ENCODE measurements at places on chromosomes 2 and 18.

GRCh38 chr2:124810132-124810531 is 785.0 kb downstream of the CNTNAP5 start:
- H3K27ac ChIP-seq: no peak overlapping the region
- DNase-seq: peak; percentile 9
- H3K4me3 ChIP-seq: no peak overlapping the region

GRCh38 chr2:56540916-56541315 is 357.1 kb downstream of the CCDC85A start:
- no peak overlapping the region for H3K4me3 ChIP-seq
- H3K27ac ChIP-seq: no peak overlapping the region
- H3K36me3 ChIP-seq: no peaks in the 10 kb centered on the region

GRCh38 chr2:151664520-151664919 is 69.8 kb downstream of the NEB start:
- H3K4me1 ChIP-seq: no peaks in the 10 kb centered on the region
- H3K27me3 ChIP-seq: no peaks in the 10 kb centered on the region
- no peak for DNase-seq
- no peaks in the 10 kb centered on the region for H3K36me3 ChIP-seq

GRCh38 chr2:115678129-115678528 is 1235.7 kb downstream of the DPP10 start:
- H3K36me3 ChIP-seq: no peaks in the 10 kb centered on the region
- no peaks in the 10 kb centered on the region for H3K27me3 ChIP-seq
- H3K4me1 ChIP-seq: no peaks in the 10 kb centered on the region
- no peak overlapping the region for H3K27ac ChIP-seq

DNA sequence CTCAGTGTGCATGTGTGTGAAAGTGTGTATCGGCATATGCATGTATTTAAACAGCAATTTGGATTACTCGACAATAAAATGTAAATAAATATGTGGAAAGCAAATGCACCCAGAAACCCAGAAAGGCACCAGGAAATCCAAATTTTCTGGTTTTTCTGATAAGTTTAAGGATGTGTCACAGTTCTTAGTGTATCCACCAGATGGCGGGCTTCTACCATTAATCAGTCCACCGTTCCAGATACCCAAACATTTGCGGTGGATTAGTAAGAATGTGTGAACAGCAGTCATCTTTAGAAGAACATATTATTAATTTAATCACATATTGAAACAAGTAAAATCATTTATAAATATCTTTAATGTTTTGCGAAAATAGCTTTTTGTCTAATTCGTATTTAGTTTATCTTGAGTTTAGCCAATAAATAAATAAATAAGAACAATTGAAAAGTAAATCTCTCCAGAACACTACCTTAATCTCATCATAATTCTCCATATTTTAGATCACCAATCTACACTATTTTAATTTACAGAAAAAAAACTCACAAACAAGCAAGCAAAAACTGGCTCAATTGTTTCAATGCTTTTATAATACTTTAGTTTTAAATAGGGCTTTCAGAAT is 298.9 kb downstream of the DSEL start:
- no peaks in the 10 kb centered on the region for H3K27me3 ChIP-seq
- H3K27ac ChIP-seq: no peak overlapping the region
- DNase-seq: peak; percentile 49

DNA sequence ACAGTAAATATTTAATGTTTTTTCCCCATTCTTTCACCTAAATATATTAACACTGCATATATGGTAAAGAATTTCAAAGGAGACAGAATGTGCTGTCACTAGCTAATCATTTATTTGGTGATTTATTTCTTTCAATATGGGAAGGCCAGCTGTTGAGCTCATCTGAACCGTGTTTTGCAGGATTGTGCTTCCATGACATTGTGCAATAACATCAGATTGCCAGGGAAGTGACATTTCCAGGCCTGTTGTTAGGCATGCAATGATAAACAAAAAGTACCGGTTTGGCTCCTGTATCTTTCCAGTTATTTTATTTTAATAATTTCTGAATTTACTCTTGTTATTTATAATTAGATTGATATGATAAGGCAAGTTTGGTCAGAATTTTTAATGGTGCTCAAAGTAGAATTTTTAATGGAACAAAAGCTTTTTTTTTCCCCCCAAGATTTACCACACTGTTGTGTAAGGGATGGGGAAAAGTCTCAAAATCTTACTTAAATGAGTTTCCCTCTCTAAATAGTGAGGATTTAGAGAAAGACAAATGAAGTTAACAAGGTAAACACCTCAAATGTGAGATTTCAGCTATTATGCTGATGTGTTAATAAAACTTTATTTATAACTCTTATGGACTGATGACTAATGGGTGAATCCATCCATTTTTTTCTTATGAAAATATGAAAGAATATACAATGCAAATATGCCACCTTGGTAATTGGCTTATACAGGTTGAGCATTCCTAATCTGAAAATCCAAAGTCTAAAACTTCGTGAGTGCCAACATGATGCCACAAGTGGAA is 52.7 kb downstream of the MALT1 start:
- no peaks in the 10 kb centered on the region for H3K4me1 ChIP-seq
- H3K36me3 ChIP-seq: peaks cover 3% of the 10 kb centered on the region
- no peak overlapping the region for H3K27ac ChIP-seq

DNA sequence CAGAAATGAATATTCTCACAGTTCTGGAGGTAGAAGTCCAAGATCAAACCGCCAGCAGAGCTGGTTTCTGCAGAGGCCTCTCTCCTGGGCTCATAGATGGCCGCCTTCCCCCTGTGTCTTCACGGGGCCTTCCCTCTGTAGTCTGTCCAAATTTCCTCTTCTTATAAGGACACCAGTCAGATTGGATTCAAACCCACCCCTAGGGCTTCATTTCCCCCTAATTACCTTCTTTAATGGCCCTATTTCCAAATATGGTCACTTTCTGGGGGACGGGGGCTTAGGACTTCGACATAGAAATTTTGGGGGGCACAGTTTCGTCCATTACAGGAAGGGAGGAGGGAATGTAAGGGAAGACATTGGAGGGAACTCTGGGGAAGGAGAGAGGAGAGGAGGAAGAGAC is 132.6 kb downstream of the DDX1 start:
- no peak for DNase-seq
- H3K4me1 ChIP-seq: no peaks in the 10 kb centered on the region
- no peak overlapping the region for H3K27ac ChIP-seq
- H3K4me3 ChIP-seq: no peak overlapping the region

GRCh38 chr2:238095143-238095542 is 5.0 kb upstream of the ESPNL start:
- H3K27me3 ChIP-seq: no peaks in the 10 kb centered on the region
- no peak overlapping the region for H3K27ac ChIP-seq
- DNase-seq: no peak
- H3K36me3 ChIP-seq: no peaks in the 10 kb centered on the region
- H3K4me1 ChIP-seq: no peaks in the 10 kb centered on the region
- H3K4me3 ChIP-seq: no peak overlapping the region

GRCh38 chr2:26477911-26478253 is at the start of gene OTOF:
OTOF (minus strand) TSS chr2:26478124.
- no peaks in the 10 kb centered on the region for H3K36me3 ChIP-seq
- no peak for DNase-seq
- no peaks in the 10 kb centered on the region for H3K4me1 ChIP-seq
- no peak within 1 kb of the TSS for H3K4me3 ChIP-seq
- no peak within 1 kb of the TSS for H3K27ac ChIP-seq

GRCh38 chr2:230485801-230486341 is 69.9 kb downstream of the SP100 start:
- no peak for DNase-seq
- H3K27me3 ChIP-seq: no peaks in the 10 kb centered on the region

- H3K4me3 ChIP-seq: no peak overlapping the region
- H3K27me3 ChIP-seq: no peaks in the 10 kb centered on the region
- no peaks in the 10 kb centered on the region for H3K4me1 ChIP-seq
- H3K36me3 ChIP-seq: no peaks in the 10 kb centered on the region
- DNase-seq: no peak
- H3K27ac ChIP-seq: no peak overlapping the region
These were observed 24.9 kb downstream of the HJURP start for GRCh38 chr2:233829193-233830110.

DNA sequence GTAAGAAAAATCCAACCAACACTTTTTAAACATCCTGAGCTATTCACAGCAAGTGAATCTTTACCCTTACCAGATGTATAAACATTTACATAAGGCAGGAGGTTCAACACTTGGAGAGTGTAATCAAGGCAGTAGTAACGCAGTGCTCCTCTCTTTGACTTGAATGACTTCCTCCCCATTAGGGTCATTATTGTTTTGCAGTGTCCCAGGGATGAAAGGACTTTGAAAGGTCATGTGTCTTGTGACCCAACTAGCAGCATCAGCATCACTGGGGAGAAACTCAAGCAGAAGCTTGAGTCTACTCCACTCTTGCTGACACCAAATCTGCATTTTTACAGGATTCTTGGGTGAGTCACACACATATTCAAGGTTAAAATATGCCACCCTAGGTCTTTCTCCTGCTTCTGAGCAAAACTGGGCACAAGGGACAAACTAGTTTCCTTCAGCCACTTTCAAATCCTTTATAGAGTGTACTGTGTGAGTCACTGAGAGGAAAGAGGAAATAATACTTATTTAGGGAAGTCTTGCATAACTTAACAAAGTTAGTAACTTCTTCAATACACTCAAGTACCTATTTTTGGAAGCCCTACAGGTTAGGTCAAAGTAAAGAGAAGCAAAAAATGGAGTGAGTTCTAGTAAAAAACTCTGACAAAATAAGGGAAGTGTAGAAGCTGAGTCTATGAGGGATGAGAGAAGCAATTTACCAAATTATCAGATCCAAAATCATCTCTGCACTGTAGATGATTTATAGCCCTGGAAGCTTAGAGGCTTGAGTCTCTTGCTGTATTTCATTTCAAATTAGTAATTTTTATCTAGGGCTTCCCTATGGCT is 51.0 kb upstream of the EML4 start:
- H3K36me3 ChIP-seq: no peaks in the 10 kb centered on the region
- H3K4me3 ChIP-seq: peak overlapping the region; percentile 25
- H3K4me1 ChIP-seq: peaks cover 44% of the 10 kb centered on the region
- H3K27me3 ChIP-seq: no peaks in the 10 kb centered on the region

DNA sequence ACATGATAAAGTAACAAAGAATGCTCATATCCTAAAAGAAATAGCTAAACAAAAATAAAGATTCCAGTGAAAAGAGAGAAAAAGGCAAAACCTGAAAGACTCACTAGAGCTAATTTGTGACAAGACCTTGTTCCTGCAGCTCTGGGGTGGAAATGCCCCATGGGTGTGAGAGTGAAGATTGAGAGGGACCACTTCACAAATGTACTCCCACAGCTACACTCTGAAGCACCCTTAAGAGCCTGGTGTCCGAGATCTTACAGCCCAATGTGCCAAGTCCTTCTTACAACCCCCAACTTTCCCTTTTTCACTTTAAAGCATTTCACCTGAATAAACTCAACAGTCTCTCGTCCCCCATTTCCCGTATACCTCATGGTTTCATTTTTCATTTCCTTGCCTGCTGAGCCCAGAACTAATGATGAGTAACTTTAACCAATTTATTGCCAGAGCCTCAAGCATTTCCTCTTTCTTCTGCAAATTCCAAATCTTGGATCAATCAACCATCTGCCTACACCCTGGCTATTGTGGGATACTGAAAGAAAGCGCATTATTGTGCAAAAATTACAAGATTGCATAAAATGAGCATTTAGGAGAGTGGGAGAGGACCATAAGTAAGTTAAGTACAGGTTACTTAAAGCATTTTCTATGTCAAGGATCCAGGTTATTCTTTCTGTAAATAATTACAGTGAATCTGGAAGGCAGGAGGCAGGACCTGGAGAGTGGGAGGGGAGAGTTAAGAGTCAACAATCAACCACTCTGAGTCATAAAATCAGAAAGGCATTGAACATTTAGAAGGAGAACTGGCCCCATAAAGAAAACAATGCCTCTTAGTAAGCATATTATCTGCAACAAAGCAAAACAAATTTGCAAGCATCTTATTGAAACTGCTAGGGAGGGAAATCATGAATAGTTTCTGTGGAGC is 804.4 kb upstream of the CELF4 start:
- no peaks in the 10 kb centered on the region for H3K36me3 ChIP-seq
- H3K27ac ChIP-seq: no peak overlapping the region
- H3K27me3 ChIP-seq: peaks cover 49% of the 10 kb centered on the region

DNA sequence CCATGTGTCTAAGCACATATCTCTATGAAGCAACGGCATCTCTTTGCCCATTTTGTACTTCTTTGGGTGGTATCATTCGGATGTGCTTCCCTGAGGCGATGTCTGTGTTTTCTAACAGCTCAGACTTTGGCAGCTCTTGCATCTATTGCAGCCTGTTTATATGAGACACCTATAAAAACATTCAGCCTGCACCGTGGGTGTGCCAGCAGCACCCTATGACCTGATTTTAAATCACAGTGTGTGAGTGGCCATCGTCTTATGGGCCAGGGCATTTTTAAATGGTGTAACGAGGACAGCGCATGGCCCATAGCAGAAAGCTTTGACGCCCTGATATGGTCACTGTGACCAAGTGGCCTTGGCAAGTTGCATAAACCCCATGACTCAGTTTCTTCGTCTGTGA is 12.9 kb downstream of the NPAS2 start:
- H3K4me3 ChIP-seq: no peak overlapping the region
- no peak overlapping the region for H3K27ac ChIP-seq
- DNase-seq: no peak

DNA sequence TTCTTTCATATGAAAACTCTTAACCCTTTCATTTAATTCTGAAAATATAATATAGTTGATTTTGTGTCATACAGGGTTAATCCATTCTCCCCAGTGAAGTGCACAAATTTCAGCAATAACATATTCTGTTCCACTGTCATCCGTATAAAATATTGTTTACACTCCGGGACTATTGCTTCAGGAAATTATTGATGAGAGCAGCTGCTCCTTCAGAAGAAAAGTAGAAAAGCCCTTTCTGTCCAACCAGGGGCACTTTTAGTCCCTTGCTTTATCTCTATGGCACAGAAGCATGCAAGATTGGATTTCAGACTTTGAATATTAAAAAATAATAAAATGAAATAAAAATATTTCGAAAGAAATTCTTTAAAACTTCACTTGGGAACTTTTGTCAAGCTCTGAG is 535.7 kb upstream of the SLC39A10 start:
- no peaks in the 10 kb centered on the region for H3K36me3 ChIP-seq
- H3K27ac ChIP-seq: no peak overlapping the region
- no peaks in the 10 kb centered on the region for H3K4me1 ChIP-seq
- DNase-seq: no peak
- H3K27me3 ChIP-seq: no peaks in the 10 kb centered on the region

DNA sequence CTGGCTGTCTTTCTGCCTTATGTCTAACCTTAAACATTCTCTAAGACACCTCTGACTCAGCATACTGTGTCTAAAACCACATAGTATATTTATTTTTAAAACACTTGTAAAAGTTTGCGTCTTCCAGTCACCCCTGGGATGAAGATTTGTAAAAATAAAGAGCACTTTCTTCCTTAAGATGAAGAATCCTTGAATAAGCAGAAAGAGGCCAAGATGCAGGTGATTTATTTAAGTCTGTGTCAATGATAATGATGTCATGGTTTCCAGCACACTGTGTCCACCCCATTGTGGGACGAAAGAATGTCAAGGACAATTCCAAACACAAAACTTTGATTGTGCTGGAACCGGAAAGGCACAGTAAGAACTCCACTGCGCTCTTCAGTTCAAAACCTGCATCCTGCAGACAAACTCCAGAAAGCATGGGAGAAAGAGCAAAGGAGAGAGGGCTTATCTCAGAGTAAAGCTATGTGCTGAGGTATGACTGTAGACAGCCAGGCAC is 92.9 kb downstream of the ZEB2 start:
- no peak for DNase-seq
- H3K27ac ChIP-seq: no peak overlapping the region
- no peaks in the 10 kb centered on the region for H3K36me3 ChIP-seq
- H3K4me1 ChIP-seq: no peaks in the 10 kb centered on the region
- H3K27me3 ChIP-seq: no peaks in the 10 kb centered on the region

Data from MM.1S (cell line).